Glutamatergic neuron (in vitro differentiated cells): ENCODE measurements at places on chromosomes 13 and 19. TPM values are rescaled to one million over a fixed set of nuclear protein-coding genes. Genes with fewer than 3 reads are reported as not detected.

DNA sequence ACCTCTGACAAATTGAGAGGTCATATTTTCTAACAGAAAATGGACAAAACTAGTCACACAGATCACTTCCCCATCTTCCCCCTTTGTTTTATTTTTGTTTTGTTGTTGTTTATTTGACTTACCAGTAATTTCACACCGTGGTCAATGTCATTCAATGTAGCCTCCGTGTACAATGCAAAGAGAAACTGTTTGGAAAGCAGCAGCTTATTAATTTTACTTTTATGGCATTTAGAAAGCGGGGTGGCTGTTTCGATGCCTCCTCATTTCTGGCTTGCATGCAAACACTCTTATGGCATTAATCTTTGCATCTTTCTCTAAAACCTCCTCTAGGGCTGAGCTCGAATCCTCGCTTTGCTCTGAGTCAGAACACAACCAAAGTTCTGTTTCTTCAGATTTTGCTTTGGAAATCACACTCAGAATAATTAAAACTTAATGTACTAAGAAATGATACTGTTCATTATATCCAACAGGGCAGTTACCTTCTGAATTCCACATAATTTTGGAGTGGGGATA, 77.0 kb downstream of the ZNF536 start:
- peaks cover 5% of the 10 kb centered on the region for H3K36me3 ChIP-seq
- peak overlapping the region; percentile 78 for H3K27ac ChIP-seq
- peaks cover 5% of the 10 kb centered on the region for H3K27me3 ChIP-seq
- peaks cover 33% of the 10 kb centered on the region for H3K4me1 ChIP-seq
- H3K4me3 ChIP-seq: peak overlapping the region; percentile 32
- DNase-seq: no peak

Gene ZNF579
- total RNA-seq: 48.9 TPM

DNA sequence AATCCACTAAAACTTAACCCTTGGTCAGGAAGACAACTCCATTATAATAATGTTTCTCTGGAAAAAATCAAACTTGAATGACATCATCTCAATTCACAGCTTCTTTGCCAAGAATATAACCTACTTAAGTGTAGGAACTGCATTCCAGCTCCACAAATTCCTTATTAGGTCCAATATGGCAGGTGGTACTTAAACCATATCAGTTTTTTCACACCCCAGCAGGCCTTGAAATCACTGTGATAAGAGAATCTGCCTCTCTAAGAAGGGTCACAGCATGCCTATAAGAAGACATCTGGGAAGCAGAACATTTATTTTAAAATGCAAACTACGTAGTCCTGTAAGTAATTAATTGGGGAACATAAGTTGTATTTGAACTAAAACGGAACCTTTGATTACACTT, 687.8 kb downstream of the DIAPH3 start:
- H3K4me1 ChIP-seq: peaks cover 3% of the 10 kb centered on the region
- no peaks in the 10 kb centered on the region for H3K36me3 ChIP-seq
- no peak overlapping the region for H3K27ac ChIP-seq
- no peak for DNase-seq
- H3K27me3 ChIP-seq: no peaks in the 10 kb centered on the region
- H3K4me3 ChIP-seq: no peak overlapping the region

GRCh38 chr19:15595069-15595468, 19.9 kb upstream of the CYP4F8 start:
- no peak for DNase-seq
- H3K4me3 ChIP-seq: no peak overlapping the region
- H3K36me3 ChIP-seq: peaks cover 4% of the 10 kb centered on the region
- H3K4me1 ChIP-seq: no peaks in the 10 kb centered on the region
- H3K27ac ChIP-seq: no peak overlapping the region
- H3K27me3 ChIP-seq: peaks cover 5% of the 10 kb centered on the region

- no peaks in the 10 kb centered on the region for H3K4me1 ChIP-seq
- no peaks in the 10 kb centered on the region for H3K36me3 ChIP-seq
- no peak overlapping the region for H3K4me3 ChIP-seq
- H3K27ac ChIP-seq: no peak overlapping the region
Observed at GRCh38 chr13:36074659-36075058, 56.5 kb downstream of the DCLK1 start.

DNA sequence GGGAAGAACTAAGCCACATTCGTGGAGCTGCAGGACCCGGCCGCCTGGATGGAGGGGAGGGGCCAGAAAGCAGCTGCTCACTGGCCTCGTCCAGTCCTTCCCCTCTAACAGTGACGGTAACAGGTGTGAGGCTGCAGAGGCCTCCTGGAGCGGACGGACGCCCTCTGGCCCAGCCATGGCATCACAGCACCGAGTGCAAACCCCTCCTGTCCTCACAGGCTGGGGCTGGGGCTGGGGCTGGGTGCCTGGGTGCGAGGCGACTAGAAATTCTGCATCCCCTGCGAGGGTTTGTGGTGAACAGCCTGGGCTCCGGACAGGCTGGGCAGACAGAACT, 3.6 kb downstream of the MICOS13 start:
- H3K36me3 ChIP-seq: peaks cover 7% of the 10 kb centered on the region
- peaks cover 16% of the 10 kb centered on the region for H3K27me3 ChIP-seq
- peak overlapping the region; percentile 75 for H3K27ac ChIP-seq
- H3K4me3 ChIP-seq: peak overlapping the region; percentile 40

DNA sequence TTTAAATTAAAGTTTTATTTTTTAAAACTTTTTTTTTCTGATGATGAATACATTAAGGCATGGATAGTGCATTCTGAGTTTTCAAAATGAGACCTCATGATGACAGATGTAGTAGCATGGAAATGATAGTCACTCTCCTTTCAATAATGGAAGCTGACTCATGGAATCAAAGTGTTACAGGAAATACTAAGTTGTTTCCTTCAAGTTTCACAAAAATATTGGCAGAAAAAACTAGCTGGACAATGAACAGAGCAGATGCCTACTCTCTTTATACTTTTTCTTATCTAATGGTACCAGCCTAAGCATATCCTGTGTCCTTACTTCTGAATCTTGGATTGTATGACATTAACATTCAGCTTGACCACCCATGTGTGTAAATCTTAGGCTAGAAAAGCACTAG, 1337.3 kb downstream of the PCDH9 start:
- H3K4me1 ChIP-seq: peaks cover 10% of the 10 kb centered on the region
- H3K27me3 ChIP-seq: no peaks in the 10 kb centered on the region
- H3K27ac ChIP-seq: no peak overlapping the region
- H3K4me3 ChIP-seq: no peak overlapping the region

DNA sequence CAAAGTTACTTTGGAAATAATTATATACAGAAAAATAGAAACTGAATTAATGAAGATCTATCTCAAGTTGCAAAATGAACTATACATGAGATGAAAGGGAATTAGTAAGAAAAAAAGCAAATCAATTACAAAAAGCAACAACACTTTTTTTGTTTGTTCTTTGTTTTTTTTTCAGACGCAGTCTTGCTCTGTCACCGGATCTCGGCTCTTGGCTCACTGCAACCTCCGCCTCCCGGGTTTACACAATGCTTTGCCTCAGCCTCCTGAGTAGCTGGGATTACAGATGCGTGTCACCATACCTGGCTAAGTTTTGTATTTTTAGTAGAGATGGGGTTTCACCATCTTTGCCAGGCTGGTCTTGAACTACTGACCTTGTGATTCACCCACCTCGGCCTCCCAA, 2.2 kb downstream of the ZNF415 start:
- H3K4me3 ChIP-seq: no peak overlapping the region
- peaks cover 4% of the 10 kb centered on the region for H3K4me1 ChIP-seq
- peaks cover 5% of the 10 kb centered on the region for H3K36me3 ChIP-seq
- no peak for DNase-seq
- H3K27me3 ChIP-seq: peaks cover 12% of the 10 kb centered on the region

DNA sequence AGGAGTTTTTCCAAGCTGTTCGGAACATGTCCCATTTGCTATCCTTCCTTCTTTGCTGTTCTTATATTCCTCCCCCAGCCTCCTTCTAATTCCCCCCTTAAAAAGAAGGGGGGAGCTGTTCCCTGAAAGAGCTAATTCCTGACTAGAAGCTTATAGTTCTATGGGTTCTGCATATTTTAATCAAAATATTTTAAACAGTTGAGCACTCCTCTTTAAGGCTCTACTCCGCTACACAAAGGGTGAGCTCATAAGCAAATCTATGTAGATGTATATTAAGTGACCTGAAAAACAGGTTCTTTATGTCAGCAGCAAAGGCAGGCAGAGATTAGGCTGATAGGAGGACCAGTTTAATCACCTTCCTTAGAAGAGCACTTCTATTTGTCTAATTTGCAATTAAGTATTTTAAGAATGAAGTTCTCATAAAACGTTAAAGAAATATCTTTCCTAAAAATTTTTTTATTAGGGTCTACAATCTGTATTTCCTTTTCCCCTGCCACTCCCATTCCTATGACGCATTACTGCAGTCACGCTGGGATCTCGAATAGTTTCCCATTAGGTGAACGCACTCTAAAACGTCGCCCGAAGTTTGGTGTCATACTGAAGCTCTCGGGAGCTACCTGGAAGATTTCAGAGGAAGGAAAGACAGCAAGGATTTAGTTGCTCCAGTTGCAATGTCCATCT, 5.2 kb downstream of the EFNB2 start:
- H3K36me3 ChIP-seq: no peaks in the 10 kb centered on the region
- no peak for DNase-seq
- peaks cover 22% of the 10 kb centered on the region for H3K4me1 ChIP-seq
- no peak overlapping the region for H3K27ac ChIP-seq
- peak overlapping the region; percentile 89 for H3K4me3 ChIP-seq

GRCh38 chr13:95955719-95956118, 97.5 kb downstream of the UGGT2 start:
- no peak overlapping the region for H3K4me3 ChIP-seq
- no peak overlapping the region for H3K27ac ChIP-seq

DNA sequence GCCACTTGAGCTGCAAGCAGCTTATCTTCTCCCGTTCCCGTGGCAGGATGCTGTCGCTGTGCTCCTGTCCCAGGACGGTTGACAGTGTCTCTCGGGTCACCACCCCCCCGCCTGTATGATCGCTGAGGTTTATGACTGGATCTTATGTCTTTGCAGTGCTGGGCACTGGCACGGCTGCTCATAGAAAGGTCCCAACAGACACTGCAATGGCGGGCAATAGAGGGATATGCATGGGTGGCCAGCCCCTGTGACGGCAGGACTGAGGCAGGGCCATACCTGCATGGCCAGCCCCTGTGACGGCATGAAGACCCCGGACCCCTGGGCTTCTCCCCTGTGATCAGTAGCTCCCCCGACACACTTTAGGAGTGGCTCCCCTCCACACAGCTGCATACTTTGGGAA, 307.2 kb downstream of the TEX29 start:
- DNase-seq: no peak
- H3K36me3 ChIP-seq: peaks cover 6% of the 10 kb centered on the region
- H3K4me1 ChIP-seq: peaks cover 7% of the 10 kb centered on the region
- no peak overlapping the region for H3K4me3 ChIP-seq
- H3K27ac ChIP-seq: no peak overlapping the region
- peaks cover 2% of the 10 kb centered on the region for H3K27me3 ChIP-seq

- no peak overlapping the region for H3K27ac ChIP-seq
- no peaks in the 10 kb centered on the region for H3K36me3 ChIP-seq
- H3K27me3 ChIP-seq: peaks cover 5% of the 10 kb centered on the region
Observed at GRCh38 chr19:5973376-5973775, 4.6 kb downstream of the RANBP3 start.

- DNase-seq: no peak
- H3K4me3 ChIP-seq: no peak overlapping the region
- H3K27me3 ChIP-seq: peaks cover 7% of the 10 kb centered on the region
- no peak overlapping the region for H3K27ac ChIP-seq
- H3K4me1 ChIP-seq: peaks cover 14% of the 10 kb centered on the region
- peaks cover 4% of the 10 kb centered on the region for H3K36me3 ChIP-seq
Observed at GRCh38 chr19:10809651-10810285, 26.2 kb downstream of the TMED1 start.

DNA sequence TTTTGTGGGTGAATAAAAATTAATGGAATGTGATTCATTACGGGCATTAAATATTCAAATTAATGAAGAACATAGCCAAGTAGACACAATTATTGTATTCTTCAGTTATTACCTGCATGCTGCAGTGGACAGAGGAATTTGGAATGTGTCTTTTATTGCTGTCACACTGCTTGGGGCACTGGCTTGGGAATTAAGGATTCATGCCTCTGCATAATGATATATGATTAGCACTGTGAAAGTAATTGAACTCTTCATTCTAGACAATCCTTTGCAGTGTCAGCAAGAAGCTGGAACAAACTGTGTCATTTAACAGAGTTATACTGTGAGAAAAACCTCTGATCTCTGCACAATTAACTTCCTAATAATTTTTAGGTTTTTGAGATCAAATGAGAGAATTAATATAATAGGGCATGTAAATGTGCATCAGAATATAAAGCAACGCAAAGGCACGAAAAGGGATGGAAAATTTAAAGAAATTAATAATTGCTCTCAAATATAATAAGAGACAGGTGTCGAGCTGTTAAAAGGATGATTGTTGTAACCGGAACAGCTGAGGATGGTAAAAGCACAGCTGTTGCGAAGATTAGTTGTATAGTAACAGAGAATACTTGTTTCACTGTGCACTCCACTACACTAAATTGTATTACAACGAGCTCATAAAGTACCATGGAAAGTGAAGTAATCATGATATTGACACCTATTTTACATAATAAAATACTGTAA, 235.1 kb upstream of the MIR17HG start:
- peaks cover 14% of the 10 kb centered on the region for H3K4me1 ChIP-seq
- H3K36me3 ChIP-seq: no peaks in the 10 kb centered on the region

- peaks cover 6% of the 10 kb centered on the region for H3K27me3 ChIP-seq
- peaks cover 8% of the 10 kb centered on the region for H3K4me1 ChIP-seq
- peaks cover 7% of the 10 kb centered on the region for H3K36me3 ChIP-seq
- no peak for DNase-seq
- no peak overlapping the region for H3K27ac ChIP-seq
Observed at GRCh38 chr19:53873773-53874605, 6.3 kb downstream of the MYADM start.

Gene DAND5
- 0.44 TPM for total RNA-seq

DNA sequence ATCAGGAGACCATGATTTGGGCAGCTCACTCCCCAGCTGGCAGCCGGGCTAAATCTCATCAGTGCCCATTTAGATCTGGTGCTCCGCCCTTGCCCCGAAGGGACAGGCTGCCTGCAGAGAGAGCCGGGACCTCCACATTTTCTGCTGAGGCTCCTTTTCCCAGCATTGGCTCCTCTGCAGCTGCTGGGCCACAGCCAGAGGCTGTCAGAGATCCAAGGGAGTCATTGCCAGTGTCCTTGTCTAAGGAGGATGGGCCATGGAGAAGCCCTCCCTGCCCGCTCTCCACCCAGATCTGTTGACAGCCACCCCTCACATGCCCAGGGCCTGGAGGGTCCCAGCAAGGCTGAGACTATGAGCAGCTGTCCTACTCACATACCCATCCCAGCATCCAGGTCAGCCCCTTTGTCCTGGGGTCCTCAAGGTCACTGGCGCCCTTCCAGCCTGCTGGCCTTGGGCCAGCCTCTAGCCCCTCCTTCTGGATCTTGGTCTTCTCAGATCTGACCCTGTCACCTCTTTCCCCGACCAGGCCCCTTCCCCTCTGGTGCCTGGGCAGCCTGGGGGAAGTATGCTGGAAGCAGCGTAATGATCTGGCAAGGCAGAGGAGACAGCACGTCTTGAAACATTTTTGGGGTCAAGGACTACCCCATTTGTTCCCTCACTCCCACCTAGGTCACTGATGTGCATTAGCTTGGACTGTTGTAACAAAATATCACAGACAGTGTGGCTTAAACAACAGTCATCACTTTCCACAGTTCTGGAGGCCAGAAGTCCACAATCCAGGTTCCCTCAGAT, 7.9 kb downstream of the PIN1 start:
- peaks cover 6% of the 10 kb centered on the region for H3K27me3 ChIP-seq
- H3K4me1 ChIP-seq: peaks cover 7% of the 10 kb centered on the region
- H3K36me3 ChIP-seq: no peaks in the 10 kb centered on the region

GRCh38 chr13:111371720-111372119, 51.3 kb downstream of the TEX29 start:
- DNase-seq: no peak
- H3K4me3 ChIP-seq: no peak overlapping the region
- peaks cover 4% of the 10 kb centered on the region for H3K4me1 ChIP-seq
- no peak overlapping the region for H3K27ac ChIP-seq

GRCh38 chr19:38742906-38743305, 1.4 kb downstream of the CAPN12 start:
- peaks cover 5% of the 10 kb centered on the region for H3K27me3 ChIP-seq
- no peak overlapping the region for H3K4me3 ChIP-seq
- no peak overlapping the region for H3K27ac ChIP-seq
